Trophoblast cell (in vitro differentiated cells and primary cell): ENCODE measurements at places on chromosomes 11 and 22.

DNA sequence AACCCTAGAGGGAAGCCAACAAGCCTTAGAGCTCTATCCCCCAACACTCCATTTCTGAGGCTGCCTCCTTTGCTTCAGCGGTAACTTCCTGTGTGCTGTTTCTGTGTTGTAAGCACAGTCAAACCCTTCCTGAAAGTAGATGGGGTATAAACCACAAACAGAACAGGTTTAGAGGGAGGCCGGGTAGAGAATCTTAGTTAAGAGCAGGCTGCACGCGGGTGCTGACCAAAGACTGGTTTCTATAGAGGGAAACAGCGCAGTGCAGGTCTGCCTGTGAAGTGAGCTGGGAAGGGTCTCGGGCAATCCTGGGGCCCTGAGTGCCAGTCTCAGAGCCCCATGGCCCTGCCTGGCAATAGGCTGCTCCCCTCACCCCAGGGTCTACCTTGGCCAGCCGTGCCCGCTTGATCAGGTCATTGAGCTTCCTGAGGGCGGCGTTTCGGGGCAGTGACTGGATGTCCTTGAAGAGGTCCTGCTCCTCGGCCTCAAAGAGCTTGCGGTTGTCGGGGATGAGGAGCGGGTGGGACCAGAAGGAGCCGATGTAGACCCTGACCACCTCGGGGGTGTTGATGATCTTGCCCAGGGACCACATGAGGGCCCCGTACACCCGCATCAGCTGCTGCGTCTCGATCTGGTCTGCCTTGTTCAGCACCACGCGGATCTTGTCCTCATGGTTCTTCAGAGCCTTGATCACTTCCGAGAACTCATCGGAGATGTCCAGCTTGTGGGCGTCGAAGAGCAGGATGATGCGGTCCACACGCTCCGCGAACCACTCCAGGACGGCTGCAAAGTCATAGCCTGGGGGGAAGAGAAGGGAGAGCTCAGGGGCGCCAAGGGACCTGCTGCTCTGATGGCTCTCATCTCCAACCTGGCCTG lies 15.3 kb upstream of the CDC42BPG start:
- no peak for DNase-seq

DNA sequence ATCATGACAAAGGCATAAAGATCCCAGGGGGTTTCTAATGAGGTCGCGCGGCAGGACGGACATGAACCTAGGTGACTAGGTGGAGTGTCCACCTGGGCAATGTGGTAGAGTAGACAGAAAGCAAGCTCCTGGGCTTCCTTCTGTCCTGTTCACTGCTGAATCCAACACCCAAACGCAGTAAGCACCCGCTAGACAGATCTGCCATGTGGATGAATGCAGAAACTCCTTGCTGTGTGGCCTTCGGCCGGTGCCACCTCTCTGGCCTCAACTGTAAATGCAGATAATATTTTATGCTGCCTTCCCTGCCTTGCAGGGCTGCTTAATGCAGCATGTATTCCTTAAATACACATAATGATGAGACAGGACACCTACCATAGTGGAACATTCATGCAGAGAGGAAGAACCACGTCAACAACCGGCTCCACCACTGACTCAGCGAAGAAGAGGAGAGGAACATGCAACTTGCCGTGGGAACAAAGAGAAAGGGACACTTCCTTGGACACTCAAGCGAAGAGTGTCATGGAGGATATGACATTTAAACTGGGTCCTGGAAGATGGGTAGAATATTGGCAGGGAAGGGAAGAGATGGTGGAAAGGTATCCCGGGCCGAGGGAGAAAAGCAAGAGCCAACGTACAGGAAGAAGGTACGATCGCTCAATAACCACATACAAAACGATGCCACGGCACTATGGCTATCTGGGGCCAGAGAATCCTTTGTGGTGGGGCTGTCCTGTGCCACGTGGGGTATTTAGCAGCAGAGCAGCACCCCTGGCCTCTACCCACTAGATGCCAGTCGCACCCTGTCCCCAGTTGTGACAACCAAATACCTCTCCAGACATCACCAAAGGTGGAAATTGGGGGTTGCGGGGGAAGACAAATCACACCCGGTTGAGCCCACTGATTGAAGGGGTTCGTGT lies 30.8 kb downstream of the MYH9 start:
- peak; percentile 33 for DNase-seq

DNA sequence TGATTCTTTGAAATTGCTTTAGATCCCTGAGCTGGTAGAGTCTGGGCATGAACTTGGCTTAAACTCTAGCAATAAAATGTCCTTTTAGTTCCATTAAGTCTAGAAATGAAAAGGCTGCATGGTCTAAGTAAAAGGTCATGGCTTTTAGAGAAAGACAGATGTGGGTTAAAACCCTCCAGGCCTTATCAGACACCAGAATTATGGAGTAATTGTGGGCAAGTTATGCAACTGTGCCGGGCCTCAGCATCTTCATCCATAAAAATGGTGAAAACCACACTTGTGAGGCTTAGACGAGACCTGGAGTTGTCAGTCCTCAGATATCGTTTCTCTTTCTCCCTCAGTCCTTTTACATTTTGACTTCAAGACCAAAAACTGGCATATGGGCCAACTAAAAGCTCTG lies 597.9 kb upstream of the KIRREL3 start:
- no peak for DNase-seq

- no peak for DNase-seq
Observed at GRCh38 chr11:109785198-109785597, 308.0 kb upstream of the ZC3H12C start.

- DNase-seq: no peak
Observed at GRCh38 chr11:120184946-120185705, 25.7 kb upstream of the OAF start.

GRCh38 chr11:95231881-95232605 lies 1.0 kb upstream of the SESN3 start:
- peak; percentile 18 for DNase-seq

DNA sequence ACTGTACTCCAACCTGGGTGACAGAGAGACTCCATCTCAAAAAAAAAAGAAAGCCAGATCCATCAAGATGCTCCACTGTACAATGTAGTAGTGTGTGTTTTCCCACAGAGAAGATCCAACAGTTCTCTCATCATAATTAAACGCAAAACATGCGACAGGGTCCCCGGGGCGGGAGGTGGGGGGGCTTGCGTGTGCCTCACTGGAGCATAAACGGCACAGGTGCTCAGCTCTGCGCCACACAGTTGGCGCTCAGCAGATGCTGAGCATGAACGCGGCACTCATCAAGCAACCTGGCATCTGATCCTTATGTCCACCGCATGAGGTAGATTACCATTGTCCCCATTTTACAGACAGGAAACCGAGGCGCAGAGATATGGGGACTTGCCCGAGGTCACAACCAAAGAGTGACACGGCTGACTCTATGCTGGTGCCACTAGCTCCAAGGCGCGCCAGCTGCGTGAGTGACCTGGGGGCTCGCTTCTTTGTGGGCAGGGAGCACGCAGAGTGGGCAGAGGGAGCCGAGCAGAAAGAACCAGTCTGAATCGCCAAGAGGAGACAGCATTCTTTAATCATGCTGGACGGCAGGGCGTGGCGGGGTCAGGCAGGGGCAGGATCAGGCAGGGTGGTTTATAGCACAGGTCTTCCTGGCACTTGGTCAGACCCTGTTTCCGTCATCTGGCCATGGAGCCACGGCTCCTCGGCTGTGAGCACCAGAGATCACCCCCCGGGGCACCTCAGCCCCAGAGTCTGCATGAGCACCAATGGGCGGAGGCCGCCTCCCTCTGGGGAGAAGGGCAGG lies 8.2 kb downstream of the C1QTNF6 start:
- peak; percentile 95 for DNase-seq

- peak; percentile 34 for DNase-seq
Observed at GRCh38 chr11:78022397-78023396, at the start of gene KCTD14. KCTD14 (minus strand) TSS chr11:78023276; CDS start chr11:78023249, 27 bp downstream.

DNA sequence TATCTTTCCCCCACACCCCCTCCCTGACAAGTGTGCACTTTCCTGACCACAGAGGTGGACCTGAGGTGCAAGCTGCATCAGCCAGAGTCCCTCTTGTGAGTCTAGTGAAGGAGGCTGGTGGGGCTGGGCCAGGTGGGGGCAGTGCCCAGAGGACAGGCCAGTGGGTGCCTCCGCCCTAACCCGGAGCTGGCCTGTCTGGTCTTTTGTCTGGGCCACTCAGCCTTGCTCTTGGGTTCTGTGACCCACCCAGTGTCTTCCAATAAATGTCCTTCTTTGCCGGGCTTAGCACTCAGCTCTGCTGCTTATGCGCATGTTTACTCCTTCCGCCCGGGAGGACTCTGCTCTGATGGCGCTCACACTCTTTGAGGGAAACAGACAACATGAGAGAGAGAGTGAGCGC lies 526.2 kb downstream of the TBC1D22A start:
- DNase-seq: no peak

DNA sequence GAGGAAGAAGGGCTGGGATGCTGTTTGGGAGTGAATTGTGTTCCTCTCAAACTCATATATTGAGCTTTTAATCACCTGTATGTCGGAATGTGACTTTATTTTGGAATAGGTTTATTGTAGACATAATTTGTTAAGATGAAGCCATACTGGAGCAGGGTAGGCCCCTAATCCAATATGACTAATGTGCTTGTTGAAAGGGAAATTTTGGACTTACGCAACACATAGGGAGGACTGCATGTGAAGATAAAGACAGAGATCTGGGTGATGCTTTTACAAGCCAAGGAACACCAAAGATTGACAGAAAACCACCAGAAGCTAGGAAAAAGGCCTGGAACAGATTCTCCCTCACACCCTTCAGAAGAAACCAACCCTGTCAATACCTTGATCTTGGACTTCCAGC lies 43.2 kb upstream of the OVCH2 start:
- no peak for DNase-seq

- no peak for DNase-seq
Observed at GRCh38 chr11:134072844-134073243, 4.0 kb downstream of the JAM3 start.

GRCh38 chr22:49678137-49678841 lies 149.4 kb downstream of the BRD1 start:
- DNase-seq: no peak

GRCh38 chr11:45314900-45315299 lies 28.8 kb upstream of the SYT13 start:
- DNase-seq: no peak

DNA sequence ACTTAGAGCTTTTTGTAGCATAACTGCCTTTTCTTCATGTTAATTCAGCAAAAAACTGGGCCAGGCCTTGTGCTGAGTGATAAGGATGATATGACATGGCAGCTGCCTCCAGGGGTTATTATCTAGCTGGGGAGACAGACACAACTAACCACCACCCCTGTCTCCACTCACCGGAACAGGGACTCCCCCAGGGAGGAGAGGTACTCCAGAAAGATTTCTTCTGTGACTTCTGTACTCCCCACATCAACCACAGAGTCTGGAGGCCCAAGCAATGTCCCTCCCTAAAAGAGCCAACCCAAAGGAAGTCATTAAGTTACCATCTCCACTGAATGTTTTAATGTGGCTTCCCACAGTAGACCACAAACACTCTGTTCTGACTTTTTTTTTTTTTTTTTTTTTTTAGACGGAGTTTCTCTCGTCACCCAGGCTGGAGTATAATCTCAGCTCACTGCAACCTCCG lies 14.3 kb upstream of the PMM1 start:
- no peak for DNase-seq

DNA sequence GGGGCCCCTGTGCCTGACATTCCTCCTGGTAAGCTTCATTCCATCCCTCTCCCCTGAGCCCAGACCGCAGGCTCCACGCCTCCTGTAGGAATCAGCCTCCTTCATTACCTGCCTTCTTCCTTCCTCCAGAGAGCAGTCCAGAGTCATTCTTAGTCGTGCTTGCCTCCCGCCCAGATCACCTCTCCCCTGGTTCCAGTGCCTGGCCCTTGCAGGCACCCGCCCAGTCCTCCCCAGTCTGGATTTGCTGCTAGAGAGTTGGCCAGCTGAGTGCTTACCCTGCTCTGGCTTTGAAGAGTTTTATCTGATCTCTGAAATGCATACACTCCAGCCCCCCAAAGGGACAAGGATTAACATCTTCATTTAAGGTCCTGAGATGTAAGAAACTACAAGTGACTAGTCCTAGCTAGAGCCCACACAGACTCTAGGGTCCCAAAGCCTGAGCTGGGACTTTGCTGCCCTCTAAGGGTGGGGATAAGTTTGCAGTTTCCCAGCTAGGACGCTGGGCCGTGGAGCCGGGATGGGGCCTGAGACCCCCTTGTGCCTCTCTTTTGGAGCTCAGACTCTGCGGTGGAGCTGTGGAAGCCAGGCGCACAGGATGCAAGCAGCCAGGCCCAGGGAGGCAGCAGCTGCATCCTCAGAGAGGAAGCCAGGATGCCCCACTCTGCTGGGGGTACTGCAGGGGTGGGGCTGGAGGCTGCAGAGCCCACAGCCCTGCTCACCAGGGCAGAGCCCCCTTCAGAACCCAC lies 1.6 kb downstream of the NR1H3 start:
- DNase-seq: peak; percentile 61
